Aorta (tissue), 5 donors: ENCODE measurements at places on chromosomes 16 and 17. TPM values are rescaled to one million over a fixed set of nuclear protein-coding genes. Genes with fewer than 3 reads are reported as not detected.

DNA sequence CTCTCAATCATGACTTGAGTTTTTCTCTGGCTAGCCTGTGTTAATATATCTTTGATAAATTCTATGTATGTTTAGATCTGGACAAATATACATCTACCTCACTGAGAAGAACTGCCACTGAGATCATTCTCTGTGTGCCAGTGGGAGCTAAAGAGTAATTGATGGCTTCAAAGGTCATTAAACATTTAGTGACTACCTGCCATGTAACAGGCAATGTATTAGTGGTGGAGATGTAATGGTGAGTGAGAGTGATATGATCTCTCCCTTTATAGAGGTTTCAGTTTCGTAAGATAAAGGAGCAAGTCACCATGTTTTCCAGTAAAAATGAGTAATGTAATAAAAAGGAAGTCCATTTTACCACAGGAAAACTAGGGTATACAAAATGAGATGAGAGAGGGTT lies 235.8 kb upstream of the CDH8 start:
- H3K27me3 ChIP-seq = no peaks in the 10 kb centered on the region
- H3K36me3 ChIP-seq = no peaks in the 10 kb centered on the region
- DNase-seq = no peak
- no peak overlapping the region for H3K4me3 ChIP-seq
- H3K4me1 ChIP-seq = no peaks in the 10 kb centered on the region

DNA sequence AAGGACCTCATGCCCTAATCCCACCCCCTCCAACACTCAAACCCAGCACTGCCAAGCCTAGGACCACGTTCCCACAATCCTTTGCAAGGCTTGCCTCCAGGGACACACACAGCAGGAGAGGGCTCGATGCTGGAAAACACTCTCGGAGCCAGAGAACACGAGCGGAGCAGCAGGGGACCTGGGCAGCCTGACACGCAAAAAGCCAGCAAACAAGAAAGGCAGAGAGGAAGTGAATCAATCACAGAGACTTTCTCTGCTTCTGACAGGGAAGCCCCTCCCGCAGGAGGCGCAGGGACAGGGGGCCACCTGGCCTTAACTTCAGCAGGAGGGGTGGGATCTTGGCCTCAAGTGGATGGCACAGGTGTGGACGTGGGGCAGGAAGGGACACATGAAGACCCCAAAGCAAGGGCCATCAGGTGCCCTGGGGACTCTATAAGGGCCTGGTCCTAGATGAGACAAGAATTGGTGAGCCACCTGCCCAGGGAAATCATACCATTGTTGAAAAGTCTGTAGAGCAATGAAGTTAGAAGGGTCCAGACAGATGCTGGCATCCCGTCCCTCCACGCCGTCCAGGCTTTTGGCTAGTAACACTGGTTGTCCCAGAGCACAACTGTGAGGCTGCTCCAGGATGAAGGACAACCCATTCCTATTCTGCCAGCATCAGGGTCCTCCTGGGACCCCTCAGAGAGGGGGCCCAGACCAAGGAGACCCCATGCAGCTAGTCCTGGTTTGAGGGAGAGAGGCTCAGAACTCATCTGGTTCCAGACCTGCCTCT lies 2.2 kb downstream of the SDK2 start:
- DNase-seq = no peak
- no peaks in the 10 kb centered on the region for H3K4me1 ChIP-seq
- no peaks in the 10 kb centered on the region for H3K36me3 ChIP-seq
- H3K27ac ChIP-seq = no peak overlapping the region

DNA sequence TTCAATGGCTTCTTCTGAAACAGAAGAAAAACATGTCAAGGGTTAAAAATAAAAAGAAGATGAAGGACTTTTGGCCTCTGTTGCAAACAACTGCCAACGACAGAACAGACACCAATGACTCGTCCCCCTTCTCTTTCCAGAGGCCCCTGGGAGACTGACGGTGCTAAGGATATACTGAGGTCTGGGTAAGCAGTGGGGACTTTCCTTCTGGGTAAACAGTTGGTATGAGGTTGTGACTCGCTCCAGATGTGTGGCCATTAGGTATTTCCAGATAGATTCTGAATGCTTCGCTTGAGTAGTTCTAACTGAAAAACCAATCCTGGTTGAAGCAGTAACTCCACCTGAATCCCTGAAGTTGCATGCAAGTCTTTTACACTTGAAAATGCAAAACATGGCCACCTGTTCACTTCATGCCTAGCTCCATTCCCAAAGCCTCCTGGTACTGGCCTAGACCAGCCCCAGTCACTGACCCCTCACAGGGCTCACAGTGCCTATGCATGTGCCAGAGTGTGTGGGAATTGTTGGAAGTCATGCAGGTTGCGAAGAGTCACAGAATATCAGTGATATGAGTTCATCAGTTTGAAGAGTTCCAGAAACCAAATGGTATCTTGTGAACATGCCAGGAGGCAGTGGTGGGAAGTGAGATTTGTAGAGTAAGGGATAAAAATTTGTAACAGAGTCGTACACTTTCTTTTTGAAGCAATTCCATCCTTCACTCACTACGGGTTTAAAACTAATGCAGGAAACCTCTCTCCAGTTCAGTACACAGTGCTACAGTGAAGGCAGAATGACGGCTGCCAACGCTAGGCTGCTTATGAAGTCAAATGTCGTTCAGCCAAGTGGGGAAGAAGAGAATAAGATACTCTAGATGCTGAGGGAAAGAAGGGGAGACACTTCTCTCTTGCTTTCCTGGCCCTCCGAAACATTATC lies 217.8 kb downstream of the ZFHX3 start:
- DNase-seq = no peak
- no peaks in the 10 kb centered on the region for H3K36me3 ChIP-seq
- H3K27me3 ChIP-seq = no peaks in the 10 kb centered on the region
- H3K4me1 ChIP-seq = no peaks in the 10 kb centered on the region

GRCh38 chr17:18156171-18156975 lies 27.3 kb upstream of the ALKBH5 start:
- H3K4me3 ChIP-seq = no peak overlapping the region
- no peak overlapping the region for H3K27ac ChIP-seq
- H3K27me3 ChIP-seq = no peaks in the 10 kb centered on the region
- no peak for DNase-seq
- no peaks in the 10 kb centered on the region for H3K4me1 ChIP-seq
- no peaks in the 10 kb centered on the region for H3K36me3 ChIP-seq

- no peaks in the 10 kb centered on the region for H3K36me3 ChIP-seq
- H3K27me3 ChIP-seq = no peaks in the 10 kb centered on the region
- no peaks in the 10 kb centered on the region for H3K4me1 ChIP-seq
- H3K27ac ChIP-seq = no peak overlapping the region
Observed at GRCh38 chr16:65770752-65771151, 595.7 kb upstream of the CDH5 start.

The MYH8 gene
- not detected for total RNA-seq

The KRTAP9-4 gene
- total RNA-seq = not detected

The NPIPB9 gene
- total RNA-seq = 2.8 TPM

The KRTAP16-1 gene
- not detected for total RNA-seq
